ENCODE measurements at places on chromosomes 2 and 18.

GRCh38 chr18:24662412-24662821, 202.0 kb downstream of the HRH4 start:
- no peak for DNase-seq
- no peak overlapping the region for H3K27ac ChIP-seq
- no peak overlapping the region for H3K4me3 ChIP-seq
- no peaks in the 10 kb centered on the region for H3K27me3 ChIP-seq
- no peaks in the 10 kb centered on the region for H3K36me3 ChIP-seq
- H3K4me1 ChIP-seq, result no peaks in the 10 kb centered on the region

DNA sequence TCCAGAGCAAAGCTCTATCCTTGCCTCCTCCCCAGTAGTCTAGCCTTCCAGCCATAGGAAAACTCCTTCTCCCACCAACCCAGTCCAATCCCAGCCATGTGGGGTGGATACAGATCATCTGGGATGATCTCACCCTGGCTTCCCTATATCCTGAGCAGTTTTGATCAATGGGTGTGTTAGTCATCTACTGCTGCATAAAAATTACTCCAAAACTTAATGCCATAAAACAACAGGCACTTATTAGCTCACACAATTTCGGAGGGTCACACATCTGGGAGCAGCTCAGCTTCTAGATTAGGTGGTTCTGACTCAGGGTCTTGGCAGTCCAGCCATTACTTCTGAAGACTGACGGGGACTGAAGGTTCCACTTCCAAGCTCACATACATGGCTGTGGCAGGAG, 190.4 kb downstream of the SPP2 start:
- no peak for DNase-seq
- H3K4me3 ChIP-seq, result no peak overlapping the region
- H3K27me3 ChIP-seq, result no peaks in the 10 kb centered on the region
- H3K27ac ChIP-seq, result no peak overlapping the region
- no peaks in the 10 kb centered on the region for H3K36me3 ChIP-seq

DNA sequence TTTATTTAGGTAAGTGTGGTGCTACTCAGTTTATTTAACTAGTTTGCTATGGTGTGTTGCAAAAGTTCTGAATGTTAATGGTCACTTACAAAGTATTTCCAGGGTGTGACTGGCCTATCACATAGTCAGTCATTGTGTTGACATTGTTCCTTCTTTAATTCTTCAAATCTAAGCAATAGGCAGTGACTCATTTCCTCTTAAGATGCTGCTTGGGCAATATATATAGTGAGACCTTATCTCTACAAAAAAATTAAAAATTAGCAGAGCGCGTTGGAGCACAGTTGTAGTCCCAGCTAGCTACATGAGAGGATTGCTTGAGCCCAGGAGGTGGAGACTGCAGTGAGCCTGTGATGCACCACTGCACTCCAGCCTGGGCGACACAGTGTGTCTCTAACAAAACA, 5.8 kb upstream of the CCDC88A start:
- H3K36me3 ChIP-seq, result no peaks in the 10 kb centered on the region
- DNase-seq, result no peak
- no peaks in the 10 kb centered on the region for H3K4me1 ChIP-seq
- no peak overlapping the region for H3K27ac ChIP-seq
- no peak overlapping the region for H3K4me3 ChIP-seq
- no peaks in the 10 kb centered on the region for H3K27me3 ChIP-seq

GRCh38 chr2:74233648-74234047, 35.2 kb downstream of the MTHFD2 start:
- no peak for DNase-seq
- H3K27ac ChIP-seq, result no peak overlapping the region
- no peaks in the 10 kb centered on the region for H3K4me1 ChIP-seq
- no peaks in the 10 kb centered on the region for H3K27me3 ChIP-seq

DNA sequence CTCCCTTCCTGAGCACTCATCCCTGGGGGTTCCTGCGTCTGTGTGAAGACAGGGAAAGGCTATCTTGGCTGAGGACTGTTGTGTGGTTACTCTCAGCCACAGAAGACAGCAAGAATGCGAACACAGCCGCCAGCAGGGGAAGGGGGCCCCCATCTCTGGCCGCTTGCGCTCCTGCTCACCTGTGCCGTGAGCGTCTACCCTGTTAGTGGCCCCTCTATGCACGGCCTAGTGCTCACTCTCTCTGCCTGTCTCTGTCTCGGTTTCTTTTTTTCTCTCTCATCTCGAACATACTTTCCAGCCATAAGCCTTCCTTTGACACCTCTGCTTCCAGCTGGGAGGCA, 206.7 kb upstream of the APCDD1 start:
- H3K4me3 ChIP-seq, result no peak overlapping the region
- H3K27me3 ChIP-seq, result no peaks in the 10 kb centered on the region
- no peaks in the 10 kb centered on the region for H3K36me3 ChIP-seq
- no peak for DNase-seq
- no peaks in the 10 kb centered on the region for H3K4me1 ChIP-seq

DNA sequence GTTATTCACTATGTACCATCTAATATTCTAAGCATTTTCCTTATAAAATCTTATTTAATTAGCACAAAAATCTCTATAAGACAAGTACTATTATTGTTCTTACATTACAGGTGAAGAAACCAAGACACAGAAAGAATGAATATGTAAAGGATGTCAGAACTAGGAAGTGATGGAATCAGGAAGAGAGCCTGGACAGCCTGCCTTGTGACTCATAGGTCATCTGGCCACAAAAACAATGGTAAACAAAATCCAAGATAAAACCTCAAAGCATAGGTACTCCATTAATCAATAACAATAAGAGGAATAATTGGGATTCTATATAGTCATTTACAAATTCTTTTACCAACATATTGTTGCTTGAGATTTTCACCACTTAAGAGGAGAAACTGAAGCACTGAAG, 505.4 kb upstream of the PIK3C3 start:
- no peak overlapping the region for H3K27ac ChIP-seq
- H3K4me3 ChIP-seq, result no peak overlapping the region
- no peaks in the 10 kb centered on the region for H3K27me3 ChIP-seq
- H3K36me3 ChIP-seq, result no peaks in the 10 kb centered on the region
- DNase-seq, result no peak
- H3K4me1 ChIP-seq, result no peaks in the 10 kb centered on the region

DNA sequence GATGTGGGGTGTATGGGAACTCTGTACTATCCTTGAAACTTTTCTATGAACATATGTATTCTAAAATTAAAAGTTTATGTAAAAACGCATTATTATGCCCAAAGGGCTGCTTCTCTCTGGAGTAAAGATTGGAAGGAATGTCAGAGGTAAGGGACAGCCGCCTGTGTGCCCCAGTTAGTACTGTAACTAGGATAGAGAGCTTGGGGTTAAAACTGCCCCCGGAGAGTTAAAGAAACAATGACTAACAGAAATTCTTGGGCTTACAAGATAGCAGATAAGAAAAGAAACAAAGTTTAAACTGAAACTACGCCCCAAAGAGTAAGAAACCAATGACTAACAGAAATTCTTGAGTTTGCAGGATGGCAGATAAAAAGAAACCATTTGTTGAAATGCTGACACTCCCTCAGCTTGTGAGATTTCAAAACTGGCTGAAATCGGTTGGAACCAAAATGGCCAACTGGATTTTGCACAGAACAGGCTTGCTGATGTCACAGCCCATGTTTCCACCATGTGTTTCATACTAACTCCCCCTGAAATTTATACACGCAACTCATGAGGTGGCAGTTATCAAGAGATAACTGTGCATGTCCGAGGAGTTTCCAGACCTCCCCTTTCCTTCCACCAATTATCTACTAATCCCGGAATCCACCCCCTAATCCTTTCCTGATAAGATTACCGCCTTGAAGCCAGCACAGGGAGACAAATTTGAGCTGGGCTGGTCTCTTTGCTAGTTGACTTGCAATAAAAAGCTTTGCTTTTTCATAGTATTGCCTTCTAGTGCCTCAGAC, 8.7 kb upstream of the TXNDC2 start:
- H3K36me3 ChIP-seq, result no peaks in the 10 kb centered on the region
- H3K27ac ChIP-seq, result no peak overlapping the region
- no peaks in the 10 kb centered on the region for H3K27me3 ChIP-seq
- peaks cover 1% of the 10 kb centered on the region for H3K4me1 ChIP-seq
- H3K4me3 ChIP-seq, result no peak overlapping the region

- no peak overlapping the region for H3K4me3 ChIP-seq
- H3K27me3 ChIP-seq, result no peaks in the 10 kb centered on the region
- no peak for DNase-seq
These were observed 112.4 kb upstream of the ID2 start for GRCh38 chr2:8569332-8569930.

- no peaks in the 10 kb centered on the region for H3K27me3 ChIP-seq
- no peak overlapping the region for H3K4me3 ChIP-seq
- DNase-seq, result no peak
- no peaks in the 10 kb centered on the region for H3K4me1 ChIP-seq
- H3K27ac ChIP-seq, result no peak overlapping the region
- H3K36me3 ChIP-seq, result no peaks in the 10 kb centered on the region
These were observed 329.5 kb downstream of the PAX3 start for GRCh38 chr2:221969087-221969829.

DNA sequence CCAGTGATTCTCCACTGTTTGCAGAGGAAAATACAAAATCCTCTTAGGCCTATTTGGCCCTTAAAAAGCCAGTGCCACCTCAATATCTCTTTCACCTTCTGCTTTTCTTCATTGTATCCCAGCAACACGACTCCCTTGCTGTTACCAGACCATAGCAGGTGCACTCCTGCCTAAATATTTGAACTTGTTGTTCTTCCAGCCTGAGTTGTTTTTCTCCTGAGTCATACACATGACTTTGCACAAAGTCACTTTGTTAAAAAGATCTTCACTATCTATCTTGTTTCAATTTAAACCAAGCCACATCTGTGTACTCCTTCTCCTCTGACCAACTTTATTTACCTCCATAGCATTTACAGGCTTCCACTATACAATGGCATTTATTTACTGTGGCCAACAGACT, 103.6 kb downstream of the LRRTM4 start:
- H3K4me1 ChIP-seq, result no peaks in the 10 kb centered on the region
- no peak overlapping the region for H3K4me3 ChIP-seq
- no peak for DNase-seq
- H3K36me3 ChIP-seq, result no peaks in the 10 kb centered on the region
- no peak overlapping the region for H3K27ac ChIP-seq
- H3K27me3 ChIP-seq, result no peaks in the 10 kb centered on the region

DNA sequence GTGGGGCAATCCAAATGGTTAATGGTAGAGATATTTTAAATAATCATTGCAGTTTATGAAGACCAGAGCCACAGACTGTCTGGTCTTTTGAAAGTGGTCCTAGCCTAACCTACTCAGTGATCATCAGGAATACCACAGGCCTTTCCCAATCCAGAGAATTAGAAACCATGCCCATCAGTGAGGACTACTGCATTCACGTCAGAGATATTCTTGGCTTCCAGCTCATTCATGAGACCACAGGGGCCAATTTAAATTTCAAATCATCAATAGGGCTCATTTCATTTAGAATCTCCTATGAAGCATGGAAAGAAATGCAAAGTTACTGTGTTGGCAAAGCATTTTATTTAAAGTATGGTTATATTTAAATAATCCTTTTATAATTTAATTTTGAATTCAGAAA, 362.3 kb upstream of the KCNJ3 start:
- no peaks in the 10 kb centered on the region for H3K36me3 ChIP-seq
- DNase-seq, result no peak
- no peaks in the 10 kb centered on the region for H3K27me3 ChIP-seq
- H3K4me3 ChIP-seq, result no peak overlapping the region

GRCh38 chr2:197904446-197904845, 100.1 kb downstream of the PLCL1 start:
- DNase-seq, result no peak
- no peak overlapping the region for H3K27ac ChIP-seq
- no peaks in the 10 kb centered on the region for H3K36me3 ChIP-seq
- no peaks in the 10 kb centered on the region for H3K27me3 ChIP-seq
- H3K4me3 ChIP-seq, result no peak overlapping the region
- no peaks in the 10 kb centered on the region for H3K4me1 ChIP-seq

GRCh38 chr18:60910534-60910933, 422.7 kb upstream of the CDH20 start:
- H3K27me3 ChIP-seq, result no peaks in the 10 kb centered on the region
- no peaks in the 10 kb centered on the region for H3K4me1 ChIP-seq
- no peaks in the 10 kb centered on the region for H3K36me3 ChIP-seq
- DNase-seq, result no peak

DNA sequence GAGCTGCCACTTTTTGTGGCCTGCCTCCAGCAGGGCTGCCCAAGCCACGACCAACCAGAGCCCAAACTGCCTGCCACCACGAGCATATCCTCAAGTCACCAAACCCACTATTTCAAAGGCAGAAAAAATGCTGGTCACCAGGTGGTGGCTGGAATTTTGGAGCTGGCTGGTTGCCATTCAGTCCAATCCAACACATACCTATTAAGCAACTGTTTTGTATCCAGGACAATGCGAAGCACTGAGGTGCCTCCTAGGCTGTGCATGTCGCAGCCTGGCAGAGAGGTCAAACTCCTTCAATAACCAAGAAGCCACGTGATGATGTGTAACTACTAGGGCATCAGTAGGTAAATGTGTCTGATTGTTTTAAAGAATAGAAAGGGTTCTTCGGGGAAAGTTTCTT, 108.3 kb upstream of the PPP1CB start:
- no peak overlapping the region for H3K4me3 ChIP-seq
- H3K27ac ChIP-seq, result no peak overlapping the region
- H3K4me1 ChIP-seq, result peaks cover 3% of the 10 kb centered on the region
- DNase-seq, result no peak

- H3K27ac ChIP-seq, result no peak overlapping the region
- no peaks in the 10 kb centered on the region for H3K4me1 ChIP-seq
- no peaks in the 10 kb centered on the region for H3K36me3 ChIP-seq
- no peak overlapping the region for H3K4me3 ChIP-seq
- no peak for DNase-seq
- H3K27me3 ChIP-seq, result no peaks in the 10 kb centered on the region
These were observed 27.5 kb downstream of the RAMP1 start for GRCh38 chr2:237886685-237887481.

- H3K4me3 ChIP-seq, result no peak overlapping the region
- H3K4me1 ChIP-seq, result peaks cover 2% of the 10 kb centered on the region
- H3K36me3 ChIP-seq, result no peaks in the 10 kb centered on the region
- peak; percentile 47 for DNase-seq
- no peaks in the 10 kb centered on the region for H3K27me3 ChIP-seq
These were observed 12.4 kb downstream of the IL1F10 start for GRCh38 chr2:113080134-113080533.
